ENCODE measurements at places on chromosomes 5 and 9.

GRCh38 chr5:163893281-163893680, 387.9 kb downstream of the MAT2B start:
- DNase-seq = no peak

DNA sequence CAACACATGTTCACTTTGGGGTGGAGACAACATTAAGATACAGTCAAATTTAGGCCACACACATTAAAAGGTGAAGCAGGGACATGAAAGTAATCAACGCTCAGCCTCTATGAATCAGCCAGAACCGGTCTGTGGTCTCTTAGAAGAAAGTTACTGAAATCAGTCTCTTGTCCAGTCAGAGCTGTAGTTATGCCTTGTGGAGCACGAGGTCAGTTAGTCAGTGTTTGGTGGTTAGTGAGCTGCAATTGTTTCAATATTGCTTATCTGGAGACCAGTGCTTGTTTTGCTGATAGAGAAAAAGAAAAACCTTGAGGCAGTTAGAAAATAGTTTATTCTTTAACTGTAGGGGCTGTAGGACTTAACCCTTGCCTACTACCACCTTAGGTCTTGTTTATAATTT, 157.8 kb upstream of the RASEF start:
- DNase-seq = no peak

DNA sequence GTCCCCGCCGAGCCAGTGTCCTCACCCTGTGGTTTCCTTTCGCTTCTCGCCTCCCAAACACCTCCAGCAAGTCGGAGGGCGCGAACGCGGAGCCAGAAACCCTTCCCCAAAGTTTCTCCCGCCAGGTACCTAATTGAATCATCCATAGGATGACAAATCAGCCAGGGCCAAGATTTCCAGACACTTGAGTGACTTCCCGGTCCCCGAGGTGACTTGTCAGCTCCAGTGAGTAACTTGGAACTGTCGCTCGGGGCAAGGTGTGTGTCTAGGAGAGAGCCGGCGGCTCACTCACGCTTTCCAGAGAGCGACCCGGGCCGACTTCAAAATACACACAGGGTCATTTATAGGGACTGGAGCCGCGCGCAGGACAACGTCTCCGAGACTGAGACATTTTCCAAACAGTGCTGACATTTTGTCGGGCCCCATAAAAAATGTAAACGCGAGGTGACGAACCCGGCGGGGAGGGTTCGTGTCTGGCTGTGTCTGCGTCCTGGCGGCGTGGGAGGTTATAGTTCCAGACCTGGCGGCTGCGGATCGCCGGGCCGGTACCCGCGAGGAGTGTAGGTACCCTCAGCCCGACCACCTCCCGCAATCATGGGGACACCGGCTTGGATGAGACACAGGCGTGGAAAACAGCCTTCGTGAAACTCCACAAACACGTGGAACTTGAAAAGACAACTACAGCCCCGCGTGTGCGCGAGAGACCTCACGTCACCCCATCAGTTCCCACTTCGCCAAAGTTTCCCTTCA, 1.4 kb downstream of the GLIS3 start:
- peak; percentile 50 for DNase-seq

DNA sequence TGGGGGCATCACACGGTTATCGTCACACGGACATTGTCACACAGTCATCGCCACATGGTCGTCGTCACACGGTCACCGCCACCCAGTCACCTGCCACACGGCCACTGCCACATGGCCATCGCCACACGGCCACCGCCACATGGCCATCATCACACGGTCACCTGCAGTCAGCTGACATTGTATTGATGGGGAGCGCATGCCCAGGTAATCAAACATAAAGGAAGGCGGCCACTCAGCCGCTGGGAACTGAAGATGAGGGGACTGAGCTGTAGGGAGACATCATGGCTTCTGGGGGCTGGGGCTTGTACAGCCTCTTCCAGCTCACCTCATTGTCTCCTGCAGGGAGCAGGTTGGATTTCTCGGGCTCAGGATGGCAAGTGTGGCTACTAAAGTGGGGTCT, 49.2 kb downstream of the MRPL36 start:
- DNase-seq = no peak

DNA sequence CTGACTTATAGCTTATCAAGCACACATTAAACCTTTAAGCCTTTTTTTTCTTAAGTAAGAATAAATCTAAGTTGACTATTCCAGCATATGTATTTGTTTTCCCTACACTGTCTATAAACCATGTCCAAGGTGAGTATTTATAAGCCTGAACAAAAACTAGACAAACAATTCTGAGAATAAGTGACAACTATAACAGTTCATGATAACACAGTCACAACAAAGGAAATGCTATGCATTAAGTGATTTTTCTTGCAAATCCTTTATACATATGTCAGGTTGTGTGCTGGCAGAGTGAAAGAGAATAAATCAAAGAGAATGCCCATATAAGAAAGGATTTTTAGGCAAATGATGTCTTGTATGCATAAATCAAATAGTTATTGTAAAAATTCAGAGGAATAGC, 408.8 kb upstream of the KIF2A start:
- no peak for DNase-seq

GRCh38 chr5:77627869-77628674, 10.4 kb downstream of the OTP start:
- DNase-seq = no peak

GRCh38 chr9:134004131-134004873, 12.2 kb upstream of the VAV2 start:
- no peak for DNase-seq

- no peak for DNase-seq
These were observed 726.9 kb downstream of the DNAH5 start for GRCh38 chr5:13217636-13218035.

DNA sequence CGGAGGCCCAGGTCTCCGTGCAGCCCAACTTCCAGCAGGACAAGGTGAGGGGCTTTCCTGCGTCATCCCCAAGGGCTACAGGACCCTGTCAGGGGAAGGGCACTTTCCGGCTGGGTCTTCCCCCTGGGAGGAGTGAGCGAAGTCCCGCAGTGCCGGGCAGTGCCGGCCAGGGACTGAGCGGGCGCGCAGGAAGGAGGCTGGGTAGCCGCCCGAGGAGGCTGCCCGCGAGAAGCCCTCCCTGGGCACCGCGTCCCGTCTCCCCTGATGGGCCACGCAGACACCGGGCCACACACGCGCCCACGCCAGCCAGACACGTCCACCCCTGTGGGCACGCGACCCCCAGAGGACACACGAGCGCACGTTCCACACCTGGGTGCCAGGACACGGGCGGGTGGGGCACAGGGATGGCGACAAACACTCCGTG, 357 bp downstream of the PTGDS start:
- no peak for DNase-seq

DNA sequence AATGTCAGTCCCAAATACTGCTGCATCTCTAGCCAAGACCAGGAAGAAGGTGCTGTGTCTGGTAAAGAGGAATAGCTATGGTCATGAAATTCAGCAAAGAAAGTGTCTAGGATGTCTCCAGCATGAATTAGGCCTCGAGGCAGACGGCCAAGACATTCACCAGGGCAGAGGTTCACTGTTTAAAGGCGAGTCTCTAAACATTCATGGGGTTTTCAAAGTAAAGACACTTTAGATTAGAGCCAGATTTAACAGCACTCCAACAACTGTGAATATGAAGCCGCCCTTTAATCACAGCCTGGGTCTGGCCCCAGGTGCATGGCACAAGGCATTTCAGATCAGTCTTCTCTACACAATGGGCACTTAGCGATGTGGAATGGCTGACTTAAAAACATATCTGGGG, 95.0 kb downstream of the ANKH start:
- no peak for DNase-seq

DNA sequence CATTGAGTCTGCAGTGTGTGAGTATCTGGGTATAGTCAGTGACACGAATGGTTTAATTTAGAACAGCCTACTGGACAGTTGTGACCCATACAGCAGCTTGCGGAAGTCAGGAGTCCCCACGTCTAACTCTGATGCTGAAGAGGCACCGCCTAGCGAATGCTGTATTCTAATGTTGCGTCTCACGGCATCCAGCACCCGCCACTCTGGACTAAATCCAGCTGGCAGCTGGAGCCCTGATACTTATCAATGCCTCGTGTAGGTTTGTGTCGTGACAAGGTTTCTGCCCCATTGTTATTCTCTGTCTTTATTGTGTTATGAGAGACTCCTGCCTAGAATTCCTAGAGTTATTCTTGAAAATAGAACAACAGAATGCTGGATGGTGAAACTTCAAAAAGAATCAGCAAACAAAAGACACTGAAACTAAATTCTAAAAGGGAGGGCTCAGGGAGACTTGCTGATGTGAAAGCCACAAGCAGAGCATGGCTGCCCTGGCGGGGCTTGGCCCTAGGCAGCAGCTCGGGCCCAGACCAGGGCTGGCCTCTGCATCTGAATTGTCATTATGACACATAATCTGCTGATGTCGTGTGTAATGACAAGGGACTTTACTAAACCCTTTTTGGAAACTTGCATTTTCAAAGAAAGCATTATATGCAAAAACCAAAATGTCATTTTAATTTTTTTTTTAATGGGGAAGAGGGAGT, 123.5 kb upstream of the ICE1 start:
- DNase-seq = no peak

GRCh38 chr9:110357505-110357904, 19.8 kb upstream of the TXNDC8 start:
- no peak for DNase-seq

GRCh38 chr5:172144931-172145869, 42.8 kb downstream of the STK10 start:
- DNase-seq = no peak

DNA sequence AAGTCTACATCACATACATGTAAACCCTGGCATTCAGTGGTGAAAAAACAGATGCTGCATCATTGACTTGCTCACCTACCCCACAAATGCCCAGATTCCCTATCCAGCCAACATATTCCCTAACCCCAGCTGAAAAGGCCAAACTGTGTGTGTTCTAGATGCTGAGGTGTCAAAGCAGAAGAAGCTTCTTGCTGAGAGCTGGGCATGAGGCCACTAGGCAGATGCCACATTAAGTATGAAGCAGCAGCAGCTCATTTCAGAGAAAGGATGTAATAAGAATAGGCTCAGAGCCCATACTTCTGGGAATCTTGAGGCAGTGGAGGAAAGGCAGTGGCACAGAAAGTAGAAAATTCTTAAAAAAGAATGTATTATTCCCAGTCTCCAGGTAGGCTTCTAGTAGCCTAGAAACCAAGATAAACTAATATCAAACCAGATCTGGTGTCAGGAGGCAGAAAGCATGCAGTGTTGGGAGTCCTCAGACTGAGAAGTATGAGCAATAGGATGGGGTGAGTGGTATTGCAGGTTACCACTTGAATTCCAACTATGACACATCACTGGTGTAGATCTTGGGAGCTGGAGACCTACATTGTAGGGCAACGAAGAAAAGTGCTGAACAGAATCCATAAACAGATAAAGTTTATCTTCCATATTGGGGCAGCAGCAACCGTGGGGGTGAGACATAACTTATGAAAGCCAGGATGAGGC, 71.9 kb upstream of the GRHPR start:
- DNase-seq = no peak

GRCh38 chr9:9914174-9914573, 698.6 kb downstream of the PTPRD start:
- DNase-seq = no peak

DNA sequence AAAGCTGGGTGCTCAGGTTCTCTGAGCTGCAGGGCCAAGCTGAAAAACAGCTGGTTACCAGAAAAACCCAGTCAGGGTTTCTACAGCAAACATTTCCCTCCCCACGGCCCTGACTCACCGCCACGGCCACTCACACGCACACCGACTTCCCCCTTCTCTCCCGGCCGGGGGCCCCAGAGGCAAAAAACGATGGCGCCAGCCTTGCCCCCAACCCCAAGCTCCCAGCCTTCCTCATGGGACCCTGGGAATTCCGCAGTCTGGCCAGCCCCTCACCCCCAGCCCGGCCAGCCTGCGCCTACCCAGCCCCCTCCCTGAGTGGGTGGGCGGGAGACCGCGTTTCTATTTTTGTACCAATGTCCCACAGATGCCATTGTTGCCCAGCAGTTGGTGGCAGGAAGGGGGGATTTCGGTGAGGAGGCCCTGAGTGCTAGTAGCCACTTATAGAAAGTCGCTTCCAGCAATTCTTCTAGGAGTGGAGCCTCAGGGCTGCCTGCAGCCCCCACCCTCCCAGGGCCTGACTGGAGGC, 18.4 kb downstream of the ENG start:
- DNase-seq = no peak

GRCh38 chr5:52910071-52910470, 79.1 kb upstream of the ITGA2 start:
- no peak for DNase-seq

GRCh38 chr5:119327018-119327417, 28.8 kb upstream of the TNFAIP8 start:
- DNase-seq = peak; percentile 50

GRCh38 chr9:7212101-7212500, 454.3 kb downstream of the KDM4C start:
- no peak for DNase-seq

GRCh38 chr5:123350742-123351141, 72.5 kb downstream of the CEP120 start:
- no peak for DNase-seq

GRCh38 chr5:172800088-172800551, 29.1 kb upstream of the DUSP1 start:
- no peak for DNase-seq

DNA sequence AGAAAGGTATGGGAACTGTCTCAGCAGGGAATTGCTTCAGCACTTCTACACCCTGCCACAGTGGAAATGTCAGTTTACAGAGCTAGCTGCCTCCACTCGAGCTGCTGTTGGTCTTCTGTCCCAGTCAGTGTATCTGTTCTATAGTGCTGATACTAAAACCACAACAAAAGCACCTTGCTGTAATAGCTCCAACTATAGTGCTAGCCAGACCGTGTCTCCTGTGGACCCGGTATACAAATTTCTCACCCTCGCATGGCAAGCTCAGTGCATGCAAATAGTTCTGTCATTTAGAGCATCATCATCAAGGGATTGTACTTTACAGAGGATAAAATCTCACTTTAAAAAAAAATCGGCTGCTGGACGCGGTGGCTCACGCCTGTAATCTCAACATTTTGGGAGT, 51.5 kb upstream of the IQGAP2 start:
- DNase-seq = no peak

- DNase-seq = no peak
These were observed 19.9 kb upstream of the S1PR3 start for GRCh38 chr9:88971131-88971960.

DNA sequence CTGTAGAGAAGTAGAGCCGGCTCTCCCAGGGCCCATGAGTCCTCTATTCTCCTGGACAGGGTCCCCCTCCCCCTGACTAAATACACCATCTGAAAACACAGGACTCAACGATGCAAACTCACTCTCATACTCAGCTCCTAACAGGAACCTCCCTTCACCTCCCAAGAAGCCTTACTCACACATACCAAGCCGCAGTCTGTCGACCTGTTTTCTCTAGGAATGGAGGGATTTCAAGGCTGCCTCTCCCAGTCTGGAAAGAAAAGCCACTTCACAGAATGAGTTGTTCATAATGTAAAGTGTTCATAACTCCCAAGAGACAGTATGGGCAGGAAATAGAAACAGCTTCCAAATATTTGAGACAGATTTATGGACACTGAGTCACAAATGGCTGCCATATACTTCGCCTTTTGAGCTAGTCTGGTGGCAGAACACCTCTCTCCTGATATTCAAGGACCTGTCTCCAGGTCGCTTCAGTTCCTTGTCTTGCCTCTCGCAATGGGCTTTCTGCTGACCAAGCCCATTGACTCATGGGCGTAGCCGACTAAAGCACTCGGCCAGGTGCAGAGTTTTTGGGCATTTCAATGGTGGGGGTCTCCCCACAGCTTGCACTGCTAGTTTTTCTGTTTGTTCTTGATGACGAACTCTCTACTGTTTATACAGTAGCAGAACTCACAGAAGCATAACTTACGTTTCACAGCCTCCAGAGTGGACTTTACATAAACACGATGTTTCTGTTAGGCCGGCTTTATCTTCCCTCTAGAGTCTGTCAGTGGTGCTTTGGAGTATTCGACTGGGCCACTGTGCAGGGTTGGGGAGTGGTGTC, 25.0 kb upstream of the IL17B start:
- no peak for DNase-seq

Measured in activated CD8-positive, alpha-beta memory T cell treated with anti-CD3 and anti-CD28 coated beads, Interleukin-2, amount 50 U/mL, for 4 hours (primary cell).